RCC 7860 (cell line): ENCODE measurements at places on chromosomes 1 and 21.

DNA sequence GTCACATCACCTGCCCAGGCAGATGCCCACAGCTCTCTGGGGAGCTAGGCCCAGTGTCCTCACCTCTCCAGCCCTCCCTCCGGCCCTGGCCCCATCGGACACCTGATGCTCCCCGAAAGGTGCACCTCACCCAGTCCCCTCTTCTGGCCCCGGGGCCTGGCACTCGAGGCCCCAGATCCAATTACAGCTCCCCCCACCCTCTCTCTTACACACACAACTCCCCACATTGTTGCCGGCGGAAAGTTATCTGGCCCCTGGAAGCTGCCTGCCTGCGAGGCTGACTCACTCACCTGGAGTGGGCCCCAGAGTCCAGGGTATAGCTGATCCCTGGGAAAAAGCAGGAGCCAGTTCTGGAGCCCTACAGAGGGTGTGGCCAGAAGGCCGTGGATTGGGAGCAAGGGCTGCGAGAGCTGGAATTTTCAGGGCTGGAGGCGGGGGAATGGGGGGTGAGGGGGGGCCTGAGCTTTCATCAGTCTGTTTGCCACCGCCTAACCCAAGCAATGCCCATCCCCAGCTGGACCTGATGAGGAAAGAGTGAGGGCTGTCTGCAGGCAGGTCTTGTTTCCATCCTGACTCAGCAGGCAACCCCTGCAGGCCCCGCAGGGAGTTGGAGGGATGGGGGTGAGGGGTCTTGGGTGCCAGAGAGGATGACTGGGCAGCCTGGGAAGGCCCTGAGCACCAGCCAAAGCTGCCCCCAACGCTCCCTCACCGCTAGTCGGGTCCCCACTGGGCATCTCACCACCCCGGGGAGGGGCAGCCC, 948 bp downstream of the FBXO2 start:
- no peak for DNase-seq

DNA sequence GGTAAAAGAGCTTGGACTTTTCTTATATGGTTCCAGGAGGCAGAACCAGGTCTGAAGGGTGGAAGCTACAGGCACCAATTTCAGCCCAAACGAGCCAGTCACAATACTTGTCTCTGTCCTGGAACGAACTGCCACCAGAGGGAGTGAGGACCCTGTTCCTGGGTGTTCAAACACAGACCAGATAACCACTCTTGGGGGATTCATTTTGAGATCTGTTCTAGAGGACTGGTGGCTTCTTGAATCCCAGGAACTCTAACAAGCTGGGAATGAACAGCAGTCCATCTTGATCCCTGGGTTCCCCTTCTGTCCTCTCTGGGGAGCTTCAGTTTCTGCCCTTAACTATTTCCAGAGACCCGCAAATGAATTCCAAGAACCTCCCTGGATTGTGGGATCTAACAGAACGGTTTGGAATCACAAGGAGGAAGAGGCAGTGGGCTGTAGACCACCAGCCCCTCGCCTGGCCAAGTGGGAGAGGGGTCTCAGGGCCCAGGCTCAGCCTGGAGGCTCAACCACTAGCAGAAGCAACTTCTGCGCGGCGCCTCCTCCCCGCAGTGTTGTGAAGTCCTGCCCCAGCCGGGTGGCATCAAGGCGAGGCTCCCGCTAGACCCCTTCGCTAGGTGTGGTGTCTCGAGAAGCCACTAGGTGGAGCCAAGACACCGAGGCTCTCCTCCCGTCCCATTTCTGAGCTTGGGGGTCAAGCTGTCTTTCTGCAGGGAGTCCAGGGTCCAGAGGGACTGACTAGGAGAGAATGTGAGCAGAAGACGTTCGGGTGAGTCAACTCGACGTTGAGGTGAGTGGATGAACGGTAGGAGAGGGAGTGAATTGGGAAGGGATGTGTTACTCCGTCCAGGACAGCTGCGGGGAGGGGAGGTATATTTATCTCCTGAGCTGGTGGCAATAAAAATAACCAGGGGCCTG, 12.1 kb upstream of the NES start:
- peak; percentile 76 for DNase-seq

- no peak for DNase-seq
Observed at GRCh38 chr1:8462371-8462892, 144.5 kb downstream of the SLC45A1 start.

- DNase-seq: no peak
Observed at GRCh38 chr1:29271724-29272123, 35.4 kb downstream of the PTPRU start.

- no peak for DNase-seq
Observed at GRCh38 chr21:32426592-32427051, 14.1 kb downstream of the EVA1C start.

GRCh38 chr1:157415661-157416060, 136.7 kb downstream of the FCRL5 start:
- no peak for DNase-seq

- no peak for DNase-seq
Observed at GRCh38 chr1:119874186-119874585, 22.1 kb downstream of the ADAM30 start.

- no peak for DNase-seq
Observed at GRCh38 chr1:111628153-111628552, 8.6 kb downstream of the RAP1A start.

- DNase-seq: peak; percentile 95
Observed at GRCh38 chr1:63662841-63663240, 69.6 kb downstream of the PGM1 start.
